SW480 (cell line): ENCODE measurements at places on chromosomes 4 and X.

- DNase-seq, result no peak
Measured at GRCh38 chrX:75228854-75229253, 45.0 kb upstream of the UPRT start.

DNA sequence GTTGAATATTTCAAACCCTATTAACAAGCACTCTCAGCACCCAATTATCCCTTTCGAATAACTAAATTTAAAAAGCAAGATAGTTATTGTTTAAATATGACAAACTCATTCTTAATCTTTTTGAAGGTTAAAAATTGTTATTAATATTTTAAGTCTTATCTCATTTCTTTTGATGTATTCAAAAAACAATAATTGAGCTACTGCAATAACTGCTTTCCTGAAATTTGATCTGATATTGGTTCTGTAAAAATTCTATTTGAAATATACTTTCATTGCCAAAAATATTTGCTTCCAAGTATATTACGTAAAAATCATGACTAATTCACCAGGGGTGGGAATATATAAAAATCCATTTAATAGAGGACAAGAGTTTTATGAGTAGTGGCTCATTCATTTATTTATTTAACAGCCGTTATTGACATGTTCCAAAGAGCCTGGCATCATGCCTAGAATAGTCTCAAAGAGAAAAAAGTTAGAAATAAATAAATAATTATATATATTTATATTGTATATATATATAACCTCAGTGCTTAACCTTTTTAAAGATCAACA, 34.4 kb downstream of the GLRA3 start:
- no peak for DNase-seq

DNA sequence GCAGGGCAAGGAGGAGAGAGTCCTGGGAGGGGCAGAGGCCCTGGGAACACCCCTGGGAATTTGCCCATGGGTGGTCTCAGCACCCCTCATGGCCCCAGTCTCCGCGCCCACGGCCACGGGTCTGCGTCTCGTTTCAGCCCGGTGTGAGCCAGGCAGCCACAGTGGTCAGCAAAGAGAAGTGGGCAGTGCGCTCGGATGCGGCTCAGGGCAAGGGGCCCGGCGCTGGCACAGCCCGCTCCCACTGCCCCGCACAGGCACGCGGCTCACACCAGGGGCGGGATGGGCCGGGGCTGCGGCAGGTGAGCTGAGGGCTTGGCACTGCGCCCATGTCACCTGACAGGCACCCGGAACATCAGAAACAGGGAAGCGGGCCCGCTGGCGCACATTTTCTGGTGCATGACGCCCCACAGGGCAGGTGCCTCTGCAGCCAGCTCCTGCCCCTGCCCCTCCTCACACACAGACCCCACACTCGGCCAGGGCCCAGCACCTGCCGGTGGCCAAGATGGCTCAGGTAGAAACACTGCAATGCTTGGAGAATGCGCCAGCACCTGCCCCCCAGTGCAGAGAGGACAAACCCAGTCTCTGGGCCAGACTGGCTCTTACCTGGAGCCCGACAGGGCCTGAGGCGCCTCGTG, 41.9 kb upstream of the MXD4 start:
- no peak for DNase-seq

GRCh38 chr4:23934223-23934622, 44.4 kb upstream of the PPARGC1A start:
- DNase-seq, result no peak

- DNase-seq, result no peak
Measured at GRCh38 chr4:165991325-165992180, 118.5 kb downstream of the TLL1 start.

- no peak for DNase-seq
Measured at GRCh38 chr4:181498148-181498547, 745.1 kb upstream of the TENM3 start.

GRCh38 chr4:37762294-37762990, 64.0 kb upstream of the PGM2 start:
- peak; percentile 7 for DNase-seq

DNA sequence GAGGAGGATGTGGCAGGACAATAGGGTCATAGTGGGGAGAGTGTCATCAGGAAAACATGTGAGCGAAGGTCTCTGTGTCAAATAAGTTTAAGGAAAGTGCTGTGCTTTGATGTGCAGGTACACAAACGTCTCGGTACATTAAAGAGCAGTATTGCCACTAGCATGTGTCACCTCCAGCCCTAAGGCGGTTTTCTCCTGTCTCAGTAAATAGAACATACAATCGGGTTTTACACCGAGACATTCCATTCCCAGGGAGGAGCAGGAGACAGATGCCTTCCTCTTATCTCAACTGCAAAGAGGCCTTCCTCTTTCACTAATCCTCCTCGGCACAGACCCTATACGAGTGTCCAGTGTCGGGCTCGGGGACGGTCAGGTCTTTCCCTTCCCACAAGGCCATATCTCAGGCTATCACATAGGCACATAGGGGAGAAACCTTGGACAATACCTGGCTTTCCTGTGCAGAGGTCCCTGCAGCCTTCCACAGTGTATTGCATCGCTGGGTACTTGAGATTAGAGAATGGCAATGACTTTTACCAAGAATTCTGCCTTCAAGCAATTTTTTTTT, 684.5 kb downstream of the PDHA2 start:
- DNase-seq, result no peak

DNA sequence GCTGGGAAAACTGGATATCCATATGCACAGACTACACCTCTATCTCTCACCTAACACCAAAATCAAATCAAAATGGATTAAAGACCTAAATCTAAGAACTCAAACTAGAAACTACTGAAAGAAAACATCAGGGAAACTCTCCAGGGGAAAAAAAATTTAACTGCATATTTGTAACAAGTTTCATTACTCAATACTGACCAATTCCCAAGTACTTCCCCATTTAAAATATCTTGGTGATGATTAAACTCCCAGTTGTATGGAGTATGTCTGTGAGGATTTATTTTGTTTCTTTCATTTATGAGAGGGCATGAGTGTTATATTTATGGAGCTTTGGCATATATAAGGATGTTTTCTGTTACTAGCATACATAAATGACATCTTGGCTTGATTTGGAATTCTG, 112.3 kb upstream of the IL15 start:
- no peak for DNase-seq

DNA sequence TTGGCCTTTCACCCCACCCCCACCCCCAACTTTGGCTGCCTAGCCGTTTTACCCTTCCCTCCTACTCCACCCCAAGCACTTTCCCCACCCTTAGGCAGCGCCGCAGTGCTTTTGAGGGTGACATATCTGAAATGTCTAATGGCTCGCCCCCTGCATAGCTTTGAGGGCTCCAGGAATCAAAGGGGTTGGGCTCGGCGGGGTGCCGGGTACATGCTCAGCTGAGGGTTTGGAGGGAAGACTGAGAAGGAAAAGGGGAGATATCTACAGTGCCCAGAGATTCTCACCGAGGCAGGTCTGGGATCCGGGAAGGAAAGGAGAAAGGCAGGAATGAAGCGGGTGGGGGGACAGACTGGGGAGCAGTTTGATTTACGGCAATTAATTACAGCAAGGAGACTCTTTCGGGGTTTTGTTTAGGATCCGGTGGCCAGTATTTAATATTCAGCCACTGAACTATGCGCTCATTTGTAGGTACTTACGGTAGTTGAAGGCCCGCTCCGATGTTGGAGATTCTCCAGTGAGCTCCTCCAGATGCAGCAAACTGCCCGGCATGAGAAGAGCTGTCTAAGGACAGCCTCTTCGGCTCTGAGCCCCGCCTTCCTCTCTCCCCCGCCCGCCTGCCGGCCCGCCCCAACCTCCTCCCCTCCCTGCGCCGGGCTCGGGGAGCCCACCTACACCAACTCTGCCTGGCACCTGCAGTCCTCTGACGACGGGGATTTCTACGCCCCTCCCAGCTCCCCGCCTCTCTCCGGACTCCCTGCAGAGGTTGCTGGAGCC, at the start of gene IGSF1:
IGSF1 (minus strand) TSS at position 569 of the 774 bp plus-strand sequence. CDS start 2,632 bp downstream, outside the sequence.
- no peak for DNase-seq

DNA sequence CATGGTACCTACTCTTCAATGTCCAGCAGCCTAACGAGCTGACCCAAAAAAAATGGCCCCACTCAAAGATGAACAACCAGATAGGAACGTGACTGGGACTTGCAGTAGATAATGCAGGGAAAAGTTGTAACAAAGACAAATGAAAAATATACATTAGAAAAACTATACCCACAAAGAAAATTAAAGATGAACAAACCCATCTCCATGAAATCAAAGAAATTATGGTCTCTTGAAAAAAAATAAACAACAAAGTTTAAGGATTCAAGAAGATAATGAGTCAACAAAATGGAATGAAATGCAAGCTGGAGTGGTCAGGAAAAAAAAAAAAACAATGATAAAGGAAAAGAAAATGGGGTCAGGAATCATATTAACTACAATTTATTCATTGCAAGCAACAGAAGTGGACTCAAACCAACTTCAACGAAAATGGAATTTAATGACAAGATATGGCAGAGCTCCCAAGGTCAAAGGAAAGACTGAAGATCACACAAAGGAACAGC, 309.8 kb upstream of the GALNT7 start:
- DNase-seq, result no peak

DNA sequence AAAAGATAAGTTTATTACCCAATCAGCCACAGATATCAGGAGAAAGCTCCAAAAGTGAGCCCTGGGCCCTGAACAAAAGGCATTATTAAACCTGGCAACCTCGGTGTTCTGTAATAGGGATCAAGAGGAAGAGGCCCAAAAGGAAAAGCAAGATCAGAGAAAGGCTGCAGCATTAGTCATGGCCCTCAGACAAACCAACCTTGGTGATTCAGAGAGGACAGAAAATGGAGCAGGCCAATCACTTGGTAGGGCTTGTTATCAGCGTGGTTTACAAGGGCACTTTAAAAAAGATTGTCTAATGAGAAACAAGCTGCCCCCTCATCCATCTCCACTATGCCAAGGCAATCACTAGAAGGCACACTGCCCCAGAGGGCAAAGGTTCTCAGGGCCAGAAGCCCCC, 75.7 kb downstream of the AGTR2 start:
- DNase-seq, result no peak

GRCh38 chr4:153241295-153241694, 37.1 kb downstream of the TRIM2 start:
- DNase-seq, result no peak

DNA sequence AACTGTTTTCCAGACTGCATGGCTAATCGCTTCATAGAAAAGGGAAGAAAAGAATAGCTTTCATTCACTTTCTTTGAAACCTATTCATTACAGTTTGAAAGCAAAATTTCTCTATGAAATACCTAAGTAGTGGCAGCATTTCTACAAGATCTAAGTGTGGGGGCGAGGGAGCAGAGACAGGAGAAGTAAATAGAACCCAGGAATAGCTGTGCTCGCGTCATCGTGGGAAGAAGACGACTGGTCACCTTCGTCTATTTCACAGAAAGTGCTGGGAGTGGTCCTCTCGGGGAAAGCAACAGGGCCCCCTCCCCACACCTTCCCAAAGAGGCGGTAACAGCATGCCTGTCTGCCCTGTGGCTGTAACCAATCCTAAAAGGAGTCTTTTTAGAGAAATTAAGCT, 169.9 kb upstream of the NOCT start:
- no peak for DNase-seq

GRCh38 chrX:110318664-110318968, 731 bp upstream of the AMMECR1 start:
- no peak for DNase-seq

DNA sequence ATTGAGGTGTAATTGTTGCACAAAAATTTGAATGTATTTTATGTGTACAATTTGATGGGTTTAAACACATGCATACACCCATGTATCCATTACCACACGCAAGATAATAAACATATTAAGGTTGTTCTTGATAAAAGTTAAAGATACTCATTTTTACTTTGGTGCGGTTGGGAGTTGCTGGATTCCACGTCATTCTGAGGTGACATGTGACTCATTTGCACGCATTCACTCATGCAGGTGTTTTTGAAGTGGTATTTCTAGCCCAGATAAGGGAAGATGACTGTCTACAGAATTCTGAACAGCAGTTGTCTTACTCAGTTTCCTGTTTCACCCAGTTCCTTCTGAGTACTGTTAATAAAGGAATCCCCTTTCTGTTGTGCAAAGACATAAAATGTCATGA, 142.0 kb downstream of the RTL3 start:
- peak; percentile 3 for DNase-seq

DNA sequence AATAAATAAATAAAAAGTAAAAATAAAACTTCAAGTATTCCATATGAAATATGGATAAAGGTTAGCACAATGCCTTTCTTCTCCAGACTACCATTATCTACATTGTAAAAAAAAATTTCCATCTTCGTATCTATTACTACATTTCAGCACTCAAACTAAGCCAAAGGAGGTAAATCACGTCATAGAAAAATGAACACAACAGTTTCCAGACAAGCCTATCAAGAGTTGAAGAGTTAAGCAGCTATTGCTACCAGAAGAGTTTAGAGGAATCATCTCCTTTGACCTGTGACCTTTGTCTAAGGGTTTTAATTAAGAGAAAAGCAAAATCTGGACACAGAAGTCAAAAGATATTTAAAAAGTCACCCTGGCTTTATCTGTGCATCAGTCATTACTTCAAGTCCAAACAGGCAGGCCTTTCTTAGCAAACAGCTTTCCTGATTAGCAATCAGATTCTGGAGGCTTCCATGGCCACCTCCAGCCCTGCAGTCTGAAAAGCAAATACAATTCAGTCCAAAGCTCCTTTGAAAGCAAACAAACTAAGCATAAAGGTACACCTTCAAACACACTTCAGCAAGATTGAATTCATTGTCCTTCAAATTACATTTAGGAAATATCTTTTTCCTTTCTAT, 82.2 kb downstream of the APBB2 start:
- DNase-seq, result no peak

DNA sequence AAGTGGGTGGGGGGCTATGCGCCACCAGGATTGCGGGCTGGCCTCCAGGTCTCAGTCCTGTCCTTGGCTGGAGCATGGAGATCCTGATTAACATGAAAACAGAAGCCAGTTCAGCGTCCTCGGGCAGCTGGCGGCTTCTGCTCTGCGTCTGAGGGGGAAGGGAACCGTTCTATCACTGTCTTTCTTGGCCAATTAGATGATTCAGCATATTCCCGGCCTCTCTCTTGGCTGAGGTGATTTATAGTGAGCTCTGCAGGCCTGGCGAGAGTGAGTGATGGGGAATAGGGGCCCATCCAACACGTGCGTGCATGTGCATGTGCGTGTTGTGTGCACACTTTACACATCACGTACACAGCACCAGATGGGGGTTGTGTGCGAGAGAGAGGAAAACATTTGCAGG, 145.8 kb upstream of the ATP6AP2 start:
- no peak for DNase-seq

GRCh38 chrX:72236841-72237240, 2.0 kb downstream of the ERCC6L start:
- DNase-seq, result no peak

GRCh38 chr4:101989551-101989950, 199.0 kb downstream of the BANK1 start:
- DNase-seq, result no peak

DNA sequence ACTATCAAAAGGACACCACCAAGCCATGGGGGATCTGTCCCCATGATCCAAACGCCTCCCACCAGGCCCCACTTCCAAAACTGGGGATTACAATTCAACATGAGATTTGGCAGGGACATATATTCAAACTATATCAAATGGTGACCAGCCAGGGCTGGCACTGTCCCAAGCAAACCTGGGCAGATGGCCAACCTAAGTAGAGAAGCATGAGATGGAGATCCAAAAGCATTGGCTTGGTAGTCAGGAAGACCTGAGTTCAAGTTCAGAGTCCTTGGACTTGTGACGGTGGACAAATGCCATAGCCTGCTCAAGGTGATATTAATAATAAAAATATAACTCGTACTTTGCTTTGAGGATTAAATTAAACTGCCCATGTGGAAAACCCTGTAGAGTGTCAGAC, 79.2 kb upstream of the HS3ST1 start:
- no peak for DNase-seq

GRCh38 chr4:186676531-186677161, 47.0 kb downstream of the FAT1 start:
- DNase-seq, result no peak
